Activated naive CD8-positive, alpha-beta T cell treated with anti-CD3 and anti-CD28 coated beads for 36 hours (primary cell): ENCODE measurements at places on chromosomes 5 and 9. TPM values are rescaled to one million over a fixed set of nuclear protein-coding genes. Genes with fewer than 3 reads are reported as not detected.
A peak's percentile ranks its signal among the peaks of the same experiment; 100 is the strongest.

DNA sequence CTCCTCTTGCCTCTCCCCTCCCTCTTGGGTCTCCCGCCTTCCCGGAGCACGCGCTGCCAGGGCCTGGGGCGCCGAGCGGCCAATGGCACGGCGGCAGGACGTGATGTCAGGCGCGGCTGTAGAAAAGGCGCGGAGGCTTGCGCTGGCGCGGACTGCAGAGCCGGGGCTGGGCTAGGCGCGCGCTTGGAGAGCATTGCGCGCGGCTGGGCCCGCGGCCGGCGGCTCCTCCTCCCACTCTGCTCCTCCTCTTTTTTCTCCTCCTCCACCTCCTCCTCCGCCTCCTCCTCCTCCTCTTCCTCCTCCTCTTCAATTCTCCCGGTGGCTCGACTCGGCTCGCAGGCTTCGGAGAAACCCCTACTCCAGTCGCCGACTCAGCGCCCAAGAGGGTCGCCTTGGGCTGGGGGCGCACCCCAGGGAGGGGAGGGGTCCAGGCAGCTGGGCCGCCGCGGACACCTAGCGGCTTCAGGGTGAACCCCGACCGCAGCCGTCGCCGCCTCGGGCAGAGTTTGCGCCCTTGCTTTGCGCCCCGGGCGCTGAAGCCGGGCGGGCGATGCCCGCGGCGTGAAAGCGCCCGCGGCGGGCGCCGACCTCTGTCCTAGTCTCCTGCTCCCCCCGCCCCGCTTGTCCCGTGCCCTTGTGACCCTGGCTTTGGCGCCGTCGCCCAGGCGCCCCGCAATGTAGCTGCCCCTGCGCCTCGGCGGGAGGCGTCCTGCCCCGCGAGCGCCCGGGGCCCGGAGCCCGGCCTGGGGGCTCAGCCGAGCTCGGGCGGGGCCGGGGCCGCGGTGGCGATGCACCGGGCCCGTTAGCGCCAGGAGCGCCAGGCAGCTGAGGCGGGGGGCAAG, at the start of gene LHX2:
Gene LHX2 (plus strand): TSS at position 309 of the 842 bp plus-strand sequence. CDS start 581 bp downstream, outside the sequence.
- H3K27me3 ChIP-seq, result peaks cover 89% of the 10 kb centered on the region
- H3K36me3 ChIP-seq, result no peaks in the 10 kb centered on the region
- DNase-seq, result peak; percentile 68
- no peak within 1 kb of the TSS for H3K27ac ChIP-seq

DNA sequence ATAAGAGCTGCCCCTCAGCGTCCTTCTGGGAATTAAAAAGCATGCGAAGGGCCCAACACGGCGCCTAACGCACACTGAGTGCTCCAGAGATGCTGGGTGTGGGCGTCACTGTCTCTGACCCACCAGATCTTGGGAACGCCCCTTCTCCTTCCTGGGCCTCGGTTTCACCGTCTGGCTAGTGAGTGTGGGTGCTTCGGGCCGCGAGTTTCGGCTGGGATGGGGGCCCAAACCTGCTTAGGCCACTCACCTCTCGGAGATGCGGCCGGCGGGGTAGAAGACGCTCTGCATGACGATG, 3.7 kb downstream of the PIP5KL1 start:
- H3K27ac ChIP-seq, result no peak overlapping the region
- DNase-seq, result no peak
- H3K4me3 ChIP-seq, result peak overlapping the region; percentile 75
- H3K4me1 ChIP-seq, result peaks cover 19% of the 10 kb centered on the region

POLR1E gene
- total RNA-seq, result 79.8 TPM

CAPSL gene
- total RNA-seq, result 0.74 TPM

IL5 gene
- not detected for total RNA-seq
